ENCODE measurements at places on chromosomes 16 and 17.
A peak's percentile ranks its signal among the peaks of the same experiment; 100 is the strongest.

DNA sequence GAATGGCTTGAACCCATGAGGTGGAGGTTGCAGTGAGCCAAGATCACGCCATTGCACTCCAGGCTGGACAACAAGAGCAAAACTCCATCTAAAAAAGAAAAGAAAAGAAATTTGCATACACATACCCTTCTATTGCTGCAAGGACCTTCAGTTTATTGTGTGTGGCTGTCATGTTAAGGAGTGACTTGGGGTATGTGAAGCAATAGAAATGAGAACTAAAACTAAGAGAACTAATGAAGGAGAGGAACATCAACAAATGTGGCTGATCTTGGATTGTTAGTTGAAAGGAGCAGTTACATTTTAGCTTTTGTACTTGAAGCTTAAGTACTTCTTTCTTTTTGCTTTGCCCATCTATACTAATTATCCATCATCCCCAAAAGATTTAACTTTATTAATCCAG lies 12.7 kb upstream of the NSRP1 start:
- DNase-seq: no peak

GRCh38 chr17:76492989-76493501 lies 8.2 kb downstream of the RHBDF2 start:
- peak; percentile 80 for DNase-seq

- no peak for DNase-seq
Observed at GRCh38 chr17:43634591-43635125, 27.1 kb downstream of the MEOX1 start.

- DNase-seq: no peak
Observed at GRCh38 chr16:9602189-9602588, 510.7 kb downstream of the HAPSTR1 start.
